ENCODE measurements at places on chromosomes 5 and 9. TPM values are rescaled to one million over a fixed set of nuclear protein-coding genes. Genes with fewer than 3 reads are reported as not detected.

FAT2 gene
- total RNA-seq: 0.01 TPM

KIF24 gene
- total RNA-seq: 3.3 TPM

GRAMD2B gene
- 1.1 TPM for total RNA-seq

SHISAL2B gene
- total RNA-seq: not detected

SAXO1 gene
- total RNA-seq: not detected

MAMDC4 gene
- 2.6 TPM for total RNA-seq

PKN3 gene
- total RNA-seq: 16.3 TPM

CNTLN gene
- total RNA-seq: 5.6 TPM

RNF224 gene
- total RNA-seq: 0.18 TPM

HDHD3 gene
- 23.0 TPM for total RNA-seq

KCNV2 gene
- not detected for total RNA-seq

WWC1 gene
- total RNA-seq: 86.6 TPM

TAF1L gene
- not detected for total RNA-seq

TARS1 gene
- total RNA-seq: 167 TPM

GGTA1 gene
- total RNA-seq: not detected

STPG3 gene
- not detected for total RNA-seq

ORM2 gene
- total RNA-seq: not detected

PCDHGB6 gene
- 0.10 TPM for total RNA-seq

FBN2 gene
- 18.3 TPM for total RNA-seq

TIGD6 gene
- total RNA-seq: 5.2 TPM

AK6 gene
- total RNA-seq: 36.3 TPM

HACD4 gene
- total RNA-seq: 0.96 TPM

GCNT4 gene
- total RNA-seq: 0.16 TPM

ADAMTS16 gene
- total RNA-seq: 1.9 TPM

FOXE1 gene
- 3.5 TPM for total RNA-seq

GLDC gene
- 13.6 TPM for total RNA-seq

ITK gene
- not detected for total RNA-seq

NSMF gene
- 41.9 TPM for total RNA-seq

LECT2 gene
- total RNA-seq: not detected

CSF1R gene
- total RNA-seq: 0.22 TPM

OTP gene
- 0.13 TPM for total RNA-seq

ENHO gene
- 0.88 TPM for total RNA-seq

CDX1 gene
- not detected for total RNA-seq

HEMGN gene
- total RNA-seq: not detected

SYK gene
- not detected for total RNA-seq

CDC20B gene
- total RNA-seq: 0.07 TPM

C5orf34 gene
- 5.3 TPM for total RNA-seq

HK3 gene
- 0.10 TPM for total RNA-seq

PPP2R2B gene
- 0.08 TPM for total RNA-seq

ELOVL7 gene
- 12.1 TPM for total RNA-seq

CDC25C gene
- total RNA-seq: 9.4 TPM

CARTPT gene
- total RNA-seq: not detected

ADRA1B gene
- 20.4 TPM for total RNA-seq

Measured in A549 treated with Hydrocortisone at 1 μM for 4 hours (cell line).